ENCODE measurements at places on chromosomes 2 and 18. TPM values are rescaled to one million over a fixed set of nuclear protein-coding genes. Genes with fewer than 3 reads are reported as not detected.
A peak's percentile ranks its signal among the peaks of the same experiment; 100 is the strongest.

The SERPINB12 gene
- total RNA-seq, result not detected

DNA sequence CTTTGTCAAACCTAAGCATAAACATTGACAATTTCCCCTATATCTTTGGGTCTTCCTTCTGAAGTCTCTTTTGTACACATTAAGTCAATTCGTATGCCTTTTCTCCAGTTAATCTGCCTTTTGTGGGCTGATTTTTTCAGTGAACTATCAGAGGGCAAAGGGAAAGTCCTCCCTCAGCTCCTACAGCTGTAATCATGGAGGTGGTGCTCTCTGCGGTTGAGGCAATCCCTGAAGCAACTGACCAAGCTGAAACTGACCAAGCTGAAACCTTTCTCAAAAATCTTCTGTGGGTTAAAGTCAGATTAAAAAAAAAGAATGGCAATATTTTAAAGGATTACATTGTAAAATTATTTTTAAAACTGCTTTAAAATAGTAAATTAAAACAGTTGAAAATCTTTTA is 105.8 kb upstream of the DNAJC10 start:
- H3K4me1 ChIP-seq, result no peaks in the 10 kb centered on the region
- no peaks in the 10 kb centered on the region for H3K36me3 ChIP-seq
- no peaks in the 10 kb centered on the region for H3K27me3 ChIP-seq
- H3K4me3 ChIP-seq, result no peak overlapping the region
- DNase-seq, result no peak

- no peak overlapping the region for H3K4me3 ChIP-seq
- no peaks in the 10 kb centered on the region for H3K27me3 ChIP-seq
- H3K27ac ChIP-seq, result peak overlapping the region; percentile 82
- H3K36me3 ChIP-seq, result no peaks in the 10 kb centered on the region
Measured at GRCh38 chr18:34709104-34709503, 994 bp upstream of the DTNA start.

GRCh38 chr2:148721991-148722777 is 77.6 kb downstream of the EPC2 start:
- no peak overlapping the region for H3K27ac ChIP-seq
- H3K4me1 ChIP-seq, result peaks cover 45% of the 10 kb centered on the region
- H3K36me3 ChIP-seq, result no peaks in the 10 kb centered on the region
- no peak for DNase-seq
- H3K4me3 ChIP-seq, result no peak overlapping the region

GRCh38 chr18:12362473-12363174 is 14.4 kb downstream of the AFG3L2 start:
- peaks cover 3% of the 10 kb centered on the region for H3K36me3 ChIP-seq
- H3K27me3 ChIP-seq, result no peaks in the 10 kb centered on the region
- peak overlapping the region; percentile 62 for H3K27ac ChIP-seq
- no peak overlapping the region for H3K4me3 ChIP-seq

DNA sequence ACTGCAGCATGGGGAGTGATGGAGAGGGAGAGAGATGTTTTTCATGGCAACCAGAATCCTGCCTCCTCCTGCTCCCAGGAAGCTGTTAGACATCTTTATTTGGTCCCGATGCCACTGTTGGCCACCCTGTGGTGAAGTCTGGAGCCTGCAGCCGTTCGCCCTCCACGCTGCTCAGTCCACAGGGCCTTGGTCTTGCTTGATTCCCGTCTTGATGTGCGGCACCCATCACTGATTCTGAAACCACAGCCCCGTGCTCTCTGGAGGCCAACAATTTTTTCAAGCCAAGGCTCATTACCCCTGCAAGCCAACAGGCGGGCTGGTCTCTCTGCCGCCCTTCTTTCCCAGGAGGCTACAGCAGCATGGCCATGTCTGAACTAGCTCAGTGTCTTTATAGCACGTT is 24.5 kb downstream of the SIGLEC15 start:
- H3K36me3 ChIP-seq, result peaks cover 28% of the 10 kb centered on the region
- H3K27me3 ChIP-seq, result no peaks in the 10 kb centered on the region
- peaks cover 5% of the 10 kb centered on the region for H3K4me1 ChIP-seq
- no peak overlapping the region for H3K4me3 ChIP-seq
- H3K27ac ChIP-seq, result no peak overlapping the region
- DNase-seq, result no peak

- no peaks in the 10 kb centered on the region for H3K4me1 ChIP-seq
- no peak overlapping the region for H3K27ac ChIP-seq
- H3K36me3 ChIP-seq, result no peaks in the 10 kb centered on the region
- DNase-seq, result no peak
- H3K4me3 ChIP-seq, result no peak overlapping the region
Measured at GRCh38 chr18:59783138-59783537, 85.9 kb upstream of the CCBE1 start.

The FTCDNL1 gene
- total RNA-seq, result 13.0 TPM

GRCh38 chr2:2662037-2662846 is 331.2 kb upstream of the MYT1L start:
- peak overlapping the region; percentile 79 for H3K27ac ChIP-seq
- peaks cover 19% of the 10 kb centered on the region for H3K4me1 ChIP-seq
- H3K27me3 ChIP-seq, result no peaks in the 10 kb centered on the region
- peak; percentile 87 for DNase-seq

DNA sequence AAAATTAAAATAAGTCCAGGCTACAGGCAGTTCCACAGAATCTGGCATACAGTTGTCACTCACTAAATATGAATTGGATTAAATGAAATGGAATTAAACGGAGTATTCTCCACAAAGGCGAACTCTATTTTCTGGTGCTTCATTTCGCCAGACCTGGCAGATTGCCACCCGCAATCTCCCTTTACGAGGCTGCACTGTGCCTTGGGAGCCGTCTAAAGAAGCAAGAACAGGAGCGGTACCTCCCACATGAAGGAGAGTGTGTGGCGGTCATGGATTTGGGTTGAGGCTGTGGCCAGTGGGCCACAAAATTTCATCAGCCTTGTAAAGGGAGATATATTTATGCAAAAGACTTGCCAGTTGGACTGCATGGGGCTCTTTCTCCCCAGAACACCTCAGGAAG is 151.0 kb downstream of the OSR1 start:
- no peaks in the 10 kb centered on the region for H3K4me1 ChIP-seq
- no peaks in the 10 kb centered on the region for H3K27me3 ChIP-seq
- H3K27ac ChIP-seq, result no peak overlapping the region
- H3K36me3 ChIP-seq, result no peaks in the 10 kb centered on the region
- no peak for DNase-seq

- no peak for DNase-seq
- H3K4me3 ChIP-seq, result no peak overlapping the region
- no peaks in the 10 kb centered on the region for H3K27me3 ChIP-seq
- H3K4me1 ChIP-seq, result no peaks in the 10 kb centered on the region
Measured at GRCh38 chr2:56291711-56292110, 107.9 kb downstream of the CCDC85A start.

The ALPP gene
- total RNA-seq, result not detected

DNA sequence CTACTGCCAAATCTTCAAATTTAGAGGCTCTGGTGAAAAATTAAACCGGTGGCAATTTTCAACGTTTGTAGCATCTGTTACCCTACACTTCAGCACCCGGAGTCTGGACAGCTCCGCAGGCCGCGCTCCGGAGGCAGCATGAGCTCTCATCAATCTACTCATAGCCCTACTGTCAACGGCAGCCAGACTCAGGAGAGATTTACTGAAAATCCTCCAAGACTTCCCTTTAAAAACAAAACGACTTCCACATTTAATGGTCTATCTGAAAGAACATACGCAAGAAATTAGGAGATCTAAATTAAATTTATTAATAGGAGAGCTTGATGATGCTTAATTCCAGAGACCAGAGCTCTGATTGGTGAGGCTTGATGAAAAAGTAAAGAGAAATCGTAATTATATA is 970 bp upstream of the ADCYAP1 start:
- no peak for DNase-seq
- peaks cover 75% of the 10 kb centered on the region for H3K27me3 ChIP-seq
- H3K4me3 ChIP-seq, result no peak overlapping the region
- peaks cover 16% of the 10 kb centered on the region for H3K4me1 ChIP-seq

DNA sequence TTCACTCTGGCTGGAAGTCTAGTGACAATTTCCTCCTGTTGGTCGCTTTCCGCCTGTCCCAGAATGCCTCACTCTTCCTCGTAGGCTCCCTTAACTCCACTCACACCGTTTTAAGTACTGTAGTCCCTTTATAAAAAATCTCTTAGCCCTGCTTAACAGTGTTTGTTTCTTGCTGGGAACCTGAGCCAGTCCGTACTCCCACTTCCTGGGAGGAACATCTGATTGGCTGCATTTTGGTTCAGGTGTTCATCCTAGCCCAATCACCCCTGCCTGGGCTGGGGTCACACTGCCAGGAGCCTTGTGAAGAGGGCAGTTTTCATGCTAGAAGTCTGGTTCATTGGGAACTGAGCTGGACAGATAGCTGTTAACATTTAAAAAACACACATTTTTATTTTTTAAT is 25.6 kb upstream of the TOGARAM2 start:
- no peak for DNase-seq
- H3K27me3 ChIP-seq, result no peaks in the 10 kb centered on the region
- no peak overlapping the region for H3K4me3 ChIP-seq
- H3K4me1 ChIP-seq, result peaks cover 27% of the 10 kb centered on the region
- no peaks in the 10 kb centered on the region for H3K36me3 ChIP-seq
- H3K27ac ChIP-seq, result no peak overlapping the region

The IL18R1 gene
- 1.2 TPM for total RNA-seq

Measured in gastrocnemius medialis (tissue), 4 donors.